ENCODE measurements at places on chromosomes 3 and 15.
A peak's percentile ranks its signal among the peaks of the same experiment; 100 is the strongest.

DNA sequence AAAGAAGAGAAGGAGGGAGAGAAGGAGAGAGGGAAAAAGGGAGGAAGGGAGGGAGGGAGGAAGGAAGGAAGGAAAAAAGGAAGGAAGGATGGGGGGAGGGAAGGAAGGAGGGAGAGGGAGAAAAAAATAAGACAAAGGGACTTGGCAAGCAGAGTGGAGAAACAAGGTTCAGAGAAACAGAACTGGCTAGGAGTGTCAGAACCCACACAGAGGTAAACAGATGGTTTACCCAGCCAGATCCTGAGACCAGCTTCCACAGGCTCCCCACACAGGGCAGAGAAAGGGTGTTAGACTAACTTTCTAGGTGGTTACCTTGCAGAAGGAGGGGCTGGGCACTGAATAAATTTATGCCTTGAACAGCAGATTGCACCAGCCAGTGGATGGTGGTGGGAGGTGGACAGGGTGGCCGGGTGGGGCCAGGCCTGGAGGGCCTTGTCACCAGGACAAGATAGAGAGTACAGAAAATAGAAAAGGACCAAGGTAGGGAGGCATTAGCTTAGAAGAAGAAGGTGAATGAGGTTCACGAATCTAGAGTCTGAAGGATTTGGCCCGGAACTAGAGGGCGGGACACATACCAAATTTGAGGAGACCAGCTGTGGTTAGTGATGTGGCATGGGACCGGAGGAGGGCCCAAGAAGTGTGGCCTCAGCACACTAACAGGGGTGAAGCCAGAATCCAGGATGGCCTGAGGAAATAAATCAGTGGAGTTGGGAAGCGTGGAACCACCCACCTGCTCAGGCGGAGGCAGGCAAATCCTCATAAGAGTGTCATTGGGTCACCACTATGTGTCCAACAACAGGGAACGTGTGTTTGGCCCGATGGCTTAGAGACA lies 1.2 kb upstream of the TM4SF1 start:
- no peak for DNase-seq

- DNase-seq: peak; percentile 23
Observed at GRCh38 chr3:53044711-53045517, 959 bp downstream of the SFMBT1 start.

DNA sequence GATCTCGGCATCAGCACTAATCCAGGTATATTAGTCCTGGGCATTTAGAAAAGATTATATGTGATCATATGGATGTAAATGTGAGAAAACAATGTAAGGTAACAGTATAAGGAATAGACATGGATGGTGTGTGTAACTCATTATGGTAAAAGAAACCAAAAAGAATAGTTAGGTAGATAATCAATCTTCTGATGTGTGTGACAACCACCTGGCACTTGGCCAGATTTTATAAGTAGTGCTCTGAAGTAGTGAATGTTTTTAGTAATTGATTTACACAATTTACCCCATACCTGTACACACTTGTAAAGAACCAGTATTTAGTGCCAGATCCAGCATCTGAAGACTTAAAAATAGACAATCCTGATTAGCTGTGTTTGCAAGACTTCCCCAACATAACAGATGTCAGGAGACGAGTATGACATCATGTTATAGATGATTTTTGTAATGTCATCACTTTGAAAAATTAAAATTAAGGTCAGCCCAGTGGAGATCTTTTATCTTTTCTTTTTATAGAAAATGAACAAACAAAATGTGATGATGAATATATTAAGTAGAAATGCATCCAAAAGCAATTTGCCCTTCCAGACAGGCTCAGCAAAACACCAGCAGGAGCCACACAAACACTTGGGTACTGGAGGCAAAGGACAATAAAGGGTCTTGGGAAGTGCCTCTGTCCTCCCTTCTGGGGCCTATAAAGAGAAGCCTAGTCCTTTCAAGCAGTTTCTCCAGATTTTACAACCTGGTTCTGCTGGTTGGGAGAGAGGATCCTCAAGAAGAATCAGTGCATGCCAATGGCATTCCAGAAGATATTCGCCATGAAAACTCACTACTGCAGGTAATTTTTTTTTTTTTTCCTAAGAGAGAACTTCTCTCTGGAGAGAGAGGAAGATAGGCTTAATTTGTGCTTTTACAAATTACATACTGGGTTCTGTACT lies 140.7 kb downstream of the MECOM start:
- DNase-seq: no peak

DNA sequence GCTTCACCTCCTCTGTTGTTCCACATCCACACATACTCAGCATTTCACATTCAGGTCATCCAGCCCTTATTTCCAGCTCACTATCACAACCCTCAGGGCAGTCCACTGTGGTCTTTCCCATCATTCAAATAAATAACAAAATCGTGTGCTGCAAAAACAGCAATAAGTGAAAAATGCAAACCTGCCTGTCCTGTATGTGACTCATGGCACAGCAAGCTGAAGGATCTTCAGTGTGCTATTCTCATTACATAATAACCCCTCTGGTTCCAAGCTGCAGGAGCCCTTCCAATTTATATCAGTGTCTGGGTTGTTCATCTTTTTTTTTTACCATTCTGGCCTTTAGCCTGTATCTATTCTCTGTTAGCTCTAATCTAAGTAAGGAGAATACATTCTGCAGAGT lies 185.3 kb upstream of the UBE2E2 start:
- DNase-seq: no peak

- no peak for DNase-seq
Observed at GRCh38 chr3:41193794-41194539, 5.3 kb upstream of the CTNNB1 start.

- DNase-seq: no peak
Observed at GRCh38 chr15:48896869-48897814, 19.2 kb downstream of the EID1 start.

GRCh38 chr3:13403847-13404246 lies 16.3 kb downstream of the NUP210 start:
- DNase-seq: no peak

GRCh38 chr3:174153871-174154270 lies 705.3 kb upstream of the NAALADL2 start:
- DNase-seq: no peak

DNA sequence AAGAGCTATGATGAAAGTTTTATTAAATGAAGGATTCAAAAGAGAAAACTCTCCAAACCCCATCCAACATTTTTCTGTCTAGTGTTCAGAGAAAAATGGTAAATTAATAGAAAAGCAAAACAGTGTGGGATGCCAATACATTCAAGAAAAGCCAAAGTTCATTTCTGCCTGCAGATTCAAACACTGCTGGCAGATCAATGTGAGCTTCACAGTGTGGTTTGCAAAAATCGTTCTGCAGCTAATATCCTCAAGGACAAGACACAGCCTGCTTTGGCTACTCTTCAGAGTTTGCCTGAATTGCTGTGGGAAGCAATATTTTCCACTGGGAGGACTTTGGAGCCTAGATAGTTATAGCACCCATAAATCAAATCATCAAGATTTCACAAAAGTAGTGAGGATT lies 619.9 kb upstream of the SUCLG2 start:
- no peak for DNase-seq
